ENCODE measurements at places on chromosomes 1 and 21.

DNA sequence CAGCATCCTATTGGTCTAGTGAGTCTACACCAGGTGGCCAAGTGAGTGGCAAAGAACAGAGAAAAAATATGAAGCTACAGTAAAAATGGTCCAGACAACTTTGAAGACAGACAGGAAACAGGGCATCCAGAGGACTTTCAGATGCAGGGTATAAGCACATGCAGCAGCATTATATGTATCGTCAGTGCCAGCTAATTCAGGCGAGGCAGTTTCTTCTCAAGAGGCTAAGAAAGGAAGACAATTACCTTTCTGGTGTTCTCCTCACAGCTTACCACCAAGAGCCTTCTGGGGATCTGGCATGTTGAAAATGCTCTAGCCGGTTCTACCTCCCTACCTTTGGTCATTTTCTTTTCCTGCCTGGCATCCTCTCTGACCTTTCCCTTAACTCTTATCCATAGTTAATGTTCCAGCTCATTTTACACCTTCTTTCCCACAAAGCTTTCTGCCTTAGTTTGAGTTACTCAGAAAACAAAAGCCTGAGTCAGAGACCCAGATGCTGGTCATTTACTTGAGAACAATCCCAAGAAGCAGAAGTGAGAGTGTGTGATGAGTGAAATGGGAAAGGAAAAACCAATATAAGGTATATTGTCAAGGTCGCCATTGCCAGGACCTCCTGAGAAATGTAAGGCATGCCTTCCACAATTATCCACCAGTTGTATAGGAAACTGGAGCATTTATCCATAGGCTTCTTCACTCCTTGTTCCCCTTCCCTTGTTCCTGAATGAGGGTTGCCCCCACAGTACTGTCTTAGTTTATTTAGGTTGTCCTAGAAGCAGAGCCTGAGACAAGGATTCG is 444.1 kb downstream of the PLPP3 start:
- no peak for DNase-seq
- H3K4me1 ChIP-seq = no peaks in the 10 kb centered on the region
- no peak overlapping the region for H3K27ac ChIP-seq
- H3K27me3 ChIP-seq = no peaks in the 10 kb centered on the region
- no peak overlapping the region for H3K4me3 ChIP-seq

DNA sequence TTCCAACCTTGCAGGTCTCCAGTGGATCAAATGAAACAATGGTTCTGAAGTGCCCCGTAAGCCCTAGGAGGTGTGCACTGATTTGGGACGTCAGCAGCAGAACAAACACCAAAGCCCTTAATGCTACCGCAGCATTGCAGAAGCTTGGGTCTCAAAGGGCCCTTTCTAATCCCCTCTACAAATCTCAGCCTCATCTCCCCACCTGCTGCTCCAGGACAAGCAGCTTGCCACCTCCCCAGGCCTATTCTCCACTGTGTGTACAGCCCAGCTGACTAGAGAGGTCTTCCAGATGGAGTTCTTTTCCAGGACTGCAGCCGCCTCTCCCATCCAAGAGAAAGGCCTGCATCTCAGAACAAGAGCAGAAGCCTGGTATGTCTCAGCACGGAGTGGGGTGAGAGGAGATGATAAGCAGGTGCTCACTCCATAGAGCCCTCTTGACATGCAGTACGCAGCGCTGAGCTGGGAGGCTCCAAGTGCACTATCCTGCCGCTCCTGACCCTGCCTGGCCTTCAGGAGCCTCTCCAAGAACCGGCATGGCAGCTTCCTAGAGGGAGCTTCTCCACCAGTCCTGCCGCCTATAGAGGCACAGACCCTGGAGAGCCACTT is 46.3 kb downstream of the MRPL37 start:
- no peak overlapping the region for H3K27ac ChIP-seq
- H3K27me3 ChIP-seq = no peaks in the 10 kb centered on the region
- H3K4me3 ChIP-seq = no peak overlapping the region
- no peak for DNase-seq
- H3K4me1 ChIP-seq = no peaks in the 10 kb centered on the region

GRCh38 chr1:89581859-89582258 is 51.1 kb upstream of the LRRC8C start:
- H3K4me1 ChIP-seq = no peaks in the 10 kb centered on the region
- no peak for DNase-seq
- H3K27me3 ChIP-seq = no peaks in the 10 kb centered on the region
- H3K36me3 ChIP-seq = peaks cover 22% of the 10 kb centered on the region
- H3K27ac ChIP-seq = no peak overlapping the region

GRCh38 chr1:231036416-231036815 is 3.6 kb downstream of the FAM89A start:
- no peak overlapping the region for H3K4me3 ChIP-seq
- no peaks in the 10 kb centered on the region for H3K27me3 ChIP-seq
- peaks cover 11% of the 10 kb centered on the region for H3K4me1 ChIP-seq
- H3K27ac ChIP-seq = no peak overlapping the region

GRCh38 chr1:204846546-204846945 is 24.1 kb upstream of the NFASC start:
- no peaks in the 10 kb centered on the region for H3K4me1 ChIP-seq
- DNase-seq = no peak
- no peak overlapping the region for H3K4me3 ChIP-seq
- H3K27ac ChIP-seq = no peak overlapping the region

DNA sequence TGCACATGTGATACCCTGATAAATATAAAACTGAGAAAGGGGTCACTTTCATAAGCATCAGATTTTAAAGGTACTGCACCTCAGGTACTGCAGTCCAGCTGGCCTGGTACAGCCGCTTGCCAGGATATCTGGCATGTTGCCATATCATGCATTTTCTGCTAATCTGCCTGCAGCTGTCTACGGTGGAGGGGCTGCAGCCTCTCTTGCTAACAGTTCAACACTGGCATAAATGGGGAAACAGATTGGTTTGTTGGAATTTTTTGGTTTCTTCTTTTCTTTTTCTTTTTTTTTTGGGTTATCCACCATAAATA is 71.5 kb downstream of the MIS18A start:
- no peak overlapping the region for H3K27ac ChIP-seq
- no peak overlapping the region for H3K4me3 ChIP-seq
- no peak for DNase-seq
- no peaks in the 10 kb centered on the region for H3K4me1 ChIP-seq

DNA sequence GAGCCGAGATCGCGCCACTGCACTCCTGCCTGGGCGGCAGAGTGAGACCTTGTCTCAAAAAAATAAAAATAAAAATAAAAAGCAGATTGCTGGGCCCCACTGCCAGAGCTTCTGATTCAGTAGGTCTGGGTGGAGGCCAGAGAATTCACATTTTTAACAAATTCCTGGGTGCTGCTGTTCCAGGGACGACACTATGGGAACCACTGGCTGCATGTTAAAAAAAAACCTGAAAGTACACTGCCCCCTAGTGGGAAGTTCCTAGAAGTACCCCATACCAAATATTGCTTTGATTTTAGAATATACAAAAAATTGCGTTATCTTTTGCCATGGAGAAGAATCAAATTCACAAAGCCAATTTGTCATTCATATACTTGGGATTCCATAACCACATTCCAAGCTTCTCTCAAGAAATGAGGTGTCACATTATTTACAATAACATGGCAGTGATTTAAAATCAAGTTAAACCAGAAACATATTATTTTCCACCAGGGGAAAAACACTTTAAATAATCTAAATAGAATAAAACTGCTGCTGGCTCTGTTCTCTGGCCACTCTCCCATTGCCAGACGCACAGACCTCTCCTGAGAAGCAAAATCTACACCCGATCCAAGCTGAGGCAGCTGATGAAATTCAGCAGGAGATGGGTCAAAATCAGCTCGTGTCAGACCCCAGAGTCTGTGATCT is 27.4 kb downstream of the SYF2 start:
- no peaks in the 10 kb centered on the region for H3K27me3 ChIP-seq
- no peak for DNase-seq
- no peak overlapping the region for H3K27ac ChIP-seq
- H3K36me3 ChIP-seq = no peaks in the 10 kb centered on the region
